ENCODE measurements at places on chromosomes 6 and 20. TPM values are rescaled to one million over a fixed set of nuclear protein-coding genes. Genes with fewer than 3 reads are reported as not detected.

DNA sequence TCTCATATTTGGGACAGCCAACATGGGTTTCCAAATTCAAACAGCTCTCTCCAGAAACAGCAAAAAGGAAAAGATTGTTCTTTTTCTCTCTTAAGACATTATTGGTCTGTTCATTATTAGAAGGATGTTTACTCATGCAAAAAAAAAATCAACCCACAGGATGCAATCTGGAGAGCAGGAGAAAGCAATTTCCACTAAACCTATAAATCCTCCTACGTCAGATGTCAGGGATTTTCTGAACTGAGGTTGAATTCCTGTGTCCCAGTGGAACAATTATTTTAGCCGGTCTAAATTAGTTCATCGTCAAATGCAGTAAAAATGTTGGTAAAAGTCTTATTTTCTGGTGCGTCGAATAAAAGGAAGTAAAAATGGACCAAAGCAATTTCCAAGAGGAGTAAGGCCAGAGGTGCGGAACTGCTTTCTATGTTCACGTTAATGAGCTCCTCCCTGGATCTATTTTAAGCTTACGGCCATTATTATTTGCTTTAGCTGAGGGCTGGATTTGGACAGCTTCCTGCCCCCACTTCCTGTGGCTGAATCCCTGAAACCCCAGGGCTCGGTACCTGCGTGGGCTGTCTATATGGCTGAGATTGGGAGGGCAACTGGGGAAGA lies at the start of gene GABRR1:
TSS of gene GABRR1 (minus strand) at position 60 of the 612 bp plus-strand sequence. CDS start at position 24, 36 bp downstream.
- peak; percentile 2 for DNase-seq

ESR1 gene
- 8.2 TPM for total RNA-seq

GPSM3 gene
- 1.2 TPM for total RNA-seq

DNA sequence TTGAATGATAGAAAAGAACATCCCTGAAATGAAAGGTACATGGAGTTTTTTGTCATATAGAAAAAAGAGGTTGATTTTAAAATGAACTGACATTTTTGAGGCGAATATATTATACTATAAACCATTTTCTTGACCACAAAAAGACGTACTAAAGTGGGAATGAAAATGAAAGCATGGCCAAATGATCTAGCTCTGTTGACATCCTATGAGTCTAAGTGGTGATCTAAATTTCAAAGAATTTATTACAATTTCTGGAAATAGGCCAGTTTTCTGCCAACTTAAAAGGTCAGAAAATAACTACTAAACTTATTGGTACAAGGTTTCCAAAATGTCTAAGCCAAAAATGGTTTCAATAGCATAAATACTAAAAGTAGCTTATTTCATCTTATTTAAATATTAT lies 536.8 kb downstream of the EYS start:
- DNase-seq = no peak
